Sigmoid colon (tissue), 7 donors: ENCODE measurements at places on chromosomes 16 and 17. TPM values are rescaled to one million over a fixed set of nuclear protein-coding genes. Genes with fewer than 3 reads are reported as not detected.

- no peak overlapping the region for H3K27ac ChIP-seq
- no peaks in the 10 kb centered on the region for H3K27me3 ChIP-seq
- H3K36me3 ChIP-seq, result no peaks in the 10 kb centered on the region
- no peaks in the 10 kb centered on the region for H3K4me1 ChIP-seq
Observed at GRCh38 chr17:21058098-21058893, 15.5 kb upstream of the USP22 start.

The KRT32 gene
- not detected for polyA plus RNA-seq

- no peaks in the 10 kb centered on the region for H3K4me1 ChIP-seq
- peaks cover 6% of the 10 kb centered on the region for H3K27me3 ChIP-seq
- no peaks in the 10 kb centered on the region for H3K36me3 ChIP-seq
- no peak overlapping the region for H3K27ac ChIP-seq
Observed at GRCh38 chr17:6912110-6913051, 80.9 kb upstream of the TEKT1 start.

The TIMP2 gene
- polyA plus RNA-seq, result 16.4 TPM

The EMP2 gene
- 10.6 TPM for polyA plus RNA-seq

The RHOT1 gene
- polyA plus RNA-seq, result 22.0 TPM

DNA sequence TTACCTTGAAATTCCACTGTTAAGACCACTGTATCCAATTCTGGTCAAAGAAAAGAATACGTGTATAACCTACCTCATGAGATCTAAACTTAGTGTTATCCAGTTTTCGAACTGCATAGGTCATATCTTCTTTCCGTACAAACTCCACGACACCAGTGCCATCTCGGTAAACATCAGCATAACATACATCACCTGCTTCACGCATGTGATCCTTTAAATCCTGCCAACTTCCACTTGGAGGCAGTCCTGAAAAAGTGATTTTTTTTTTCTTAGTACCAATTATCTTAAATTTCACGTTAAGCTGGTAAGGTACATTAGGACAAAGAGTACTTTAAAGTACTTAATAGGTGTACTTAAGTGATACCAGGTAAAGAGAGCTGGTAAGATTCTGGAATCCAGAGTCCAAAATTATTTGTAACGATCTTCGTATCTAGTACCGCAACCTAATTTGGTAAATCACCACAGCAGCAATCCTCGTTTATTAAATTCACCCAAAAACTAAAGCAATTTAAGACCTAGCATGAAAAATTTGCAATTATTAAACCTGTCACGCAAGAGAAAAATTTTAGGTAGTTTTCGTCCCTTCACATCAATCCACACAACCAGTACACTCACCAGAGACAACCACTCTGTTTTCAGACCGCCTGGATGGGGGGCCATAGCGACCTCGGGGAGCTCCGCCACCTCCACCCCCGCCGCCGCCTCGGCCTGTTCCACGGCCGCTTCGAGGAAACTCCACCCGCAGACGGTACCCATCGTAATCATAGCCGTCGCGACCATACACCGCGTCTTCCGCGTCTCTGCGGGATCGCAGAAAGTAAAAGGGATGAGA, 1.1 kb downstream of the SRSF1 start:
- no peak for DNase-seq
- no peaks in the 10 kb centered on the region for H3K27me3 ChIP-seq
- peaks cover 56% of the 10 kb centered on the region for H3K4me1 ChIP-seq
- H3K27ac ChIP-seq, result peak overlapping the region; percentile 98
- H3K4me3 ChIP-seq, result peak overlapping the region; percentile 93

The PDXDC1 gene
- polyA plus RNA-seq, result 99.6 TPM

GRCh38 chr17:10072556-10073425, 125.6 kb downstream of the GAS7 start:
- no peaks in the 10 kb centered on the region for H3K27me3 ChIP-seq
- peak; percentile 43 for DNase-seq
- no peak overlapping the region for H3K4me3 ChIP-seq
- H3K4me1 ChIP-seq, result no peaks in the 10 kb centered on the region
- H3K27ac ChIP-seq, result no peak overlapping the region

GRCh38 chr17:67492251-67492740, 115.2 kb downstream of the PITPNC1 start:
- no peak for DNase-seq
- no peaks in the 10 kb centered on the region for H3K27me3 ChIP-seq
- H3K36me3 ChIP-seq, result no peaks in the 10 kb centered on the region

- no peaks in the 10 kb centered on the region for H3K4me1 ChIP-seq
- H3K27ac ChIP-seq, result no peak overlapping the region
- no peaks in the 10 kb centered on the region for H3K36me3 ChIP-seq
- no peak for DNase-seq
Observed at GRCh38 chr16:51244887-51245657, 94.0 kb upstream of the SALL1 start.

- no peaks in the 10 kb centered on the region for H3K27me3 ChIP-seq
- H3K27ac ChIP-seq, result no peak overlapping the region
- peaks cover 17% of the 10 kb centered on the region for H3K4me1 ChIP-seq
- H3K36me3 ChIP-seq, result no peaks in the 10 kb centered on the region
- peak; percentile 58 for DNase-seq
- H3K4me3 ChIP-seq, result no peak overlapping the region
Observed at GRCh38 chr16:57146040-57146647, 39.7 kb downstream of the PSME3IP1 start.

The ZNF18 gene
- polyA plus RNA-seq, result 3.0 TPM

GRCh38 chr16:51152691-51153576, 1.9 kb upstream of the SALL1 start:
- H3K27ac ChIP-seq, result no peak overlapping the region
- H3K4me3 ChIP-seq, result no peak overlapping the region
- peaks cover 59% of the 10 kb centered on the region for H3K4me1 ChIP-seq
- no peak for DNase-seq
- no peaks in the 10 kb centered on the region for H3K36me3 ChIP-seq

The AIPL1 gene
- polyA plus RNA-seq, result not detected
